ENCODE measurements at places on chromosomes 2 and 18. TPM values are rescaled to one million over a fixed set of nuclear protein-coding genes. Genes with fewer than 3 reads are reported as not detected.

The ITGB1BP1 gene
- total RNA-seq = 41.6 TPM

The BBS5 gene
- 6.1 TPM for total RNA-seq

The TMEM17 gene
- 2.6 TPM for total RNA-seq

The CDK5R2 gene
- not detected for total RNA-seq

The C18orf32 gene
- 19.4 TPM for total RNA-seq

The NMUR1 gene
- 0.07 TPM for total RNA-seq

The CNDP1 gene
- total RNA-seq = not detected

The SERPINB13 gene
- total RNA-seq = not detected

The PRKAG3 gene
- 0.52 TPM for total RNA-seq

The IL18RAP gene
- total RNA-seq = not detected

The ORC2 gene
- 13.6 TPM for total RNA-seq

The TFCP2L1 gene
- under 0.01 TPM for total RNA-seq

The UCN gene
- total RNA-seq = 0.85 TPM

The ALPI gene
- total RNA-seq = not detected

The HOXD12 gene
- total RNA-seq = not detected

The TPO gene
- not detected for total RNA-seq

The ANKRD29 gene
- 2.0 TPM for total RNA-seq

The SCYGR4 gene
- not detected for total RNA-seq

The NOL4 gene
- total RNA-seq = not detected

The SERPINB12 gene
- total RNA-seq = not detected

The ME2 gene
- total RNA-seq = 35.6 TPM

The ACADL gene
- total RNA-seq = 0.33 TPM

The RAB27B gene
- 10.6 TPM for total RNA-seq

The VWA3B gene
- not detected for total RNA-seq

The PLB1 gene
- total RNA-seq = 1.3 TPM

The ATP8B1 gene
- total RNA-seq = 73.6 TPM

The ACTG2 gene
- 32.7 TPM for total RNA-seq

The POMC gene
- total RNA-seq = 1.2 TPM

The TCF7L1 gene
- 5.1 TPM for total RNA-seq

The REL gene
- total RNA-seq = 4.8 TPM

The MOB4 gene
- 28.2 TPM for total RNA-seq

The CYP26B1 gene
- 1.1 TPM for total RNA-seq

The EMX1 gene
- not detected for total RNA-seq

The REG3A gene
- not detected for total RNA-seq

The SERPINE2 gene
- 2,691 TPM for total RNA-seq

The GLI2 gene
- total RNA-seq = 10.0 TPM

The AFF3 gene
- total RNA-seq = 3.4 TPM

The OTOF gene
- not detected for total RNA-seq

The KLF7 gene
- 20.3 TPM for total RNA-seq

The GCG gene
- not detected for total RNA-seq

The CYP27A1 gene
- 6.8 TPM for total RNA-seq

The RRM2 gene
- 5.6 TPM for total RNA-seq

The SLC25A52 gene
- total RNA-seq = 0.20 TPM

The CPLX4 gene
- not detected for total RNA-seq

The CHAC2 gene
- total RNA-seq = 0.78 TPM

The VAMP8 gene
- 0.33 TPM for total RNA-seq

The DRC1 gene
- total RNA-seq = 0.07 TPM

The GAL3ST2 gene
- 0.46 TPM for total RNA-seq

The SLC66A2 gene
- 48.1 TPM for total RNA-seq

The ZNF516 gene
- 22.1 TPM for total RNA-seq

The GAD1 gene
- total RNA-seq = 0.07 TPM

The CXCR1 gene
- total RNA-seq = not detected

The STPG4 gene
- 0.20 TPM for total RNA-seq

The DSG4 gene
- total RNA-seq = not detected

The GPR155 gene
- total RNA-seq = 9.3 TPM

The UGT1A3 gene
- total RNA-seq = not detected

The EGR4 gene
- not detected for total RNA-seq

The C2orf66 gene
- total RNA-seq = 0.59 TPM
